ENCODE measurements at places on chromosomes 16 and 17.

- no peak for DNase-seq
Observed at GRCh38 chr17:8123695-8124349, at the start of gene HES7. Gene HES7 (minus strand): TSS chr17:8124106. CDS start chr17:8124084, 22 bp downstream.

DNA sequence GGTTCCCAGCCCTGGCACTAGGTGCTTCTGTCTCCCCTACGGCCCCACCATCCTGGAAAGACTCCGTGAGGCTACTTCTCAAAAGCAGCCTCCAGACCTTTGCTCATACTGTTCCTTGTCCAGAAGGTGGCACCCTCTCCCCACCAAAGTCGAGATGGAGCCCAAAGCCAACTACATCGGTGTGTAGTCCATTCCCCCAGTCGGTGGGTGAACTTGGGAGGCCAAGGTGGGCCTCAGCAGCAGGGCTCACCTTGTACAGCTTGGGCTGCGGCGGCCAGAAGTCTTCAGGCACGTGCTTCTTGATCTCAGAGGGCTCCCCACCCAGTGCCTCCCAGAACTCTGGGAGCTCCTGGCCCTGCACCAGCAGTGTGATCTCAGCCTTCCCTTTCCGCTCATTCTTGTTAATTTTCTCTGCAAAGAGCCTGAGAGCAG lies 10.2 kb downstream of the FLII start:
- DNase-seq = no peak

- no peak for DNase-seq
Observed at GRCh38 chr17:82871056-82871775, 31.4 kb upstream of the ZNF750 start.

- no peak for DNase-seq
Observed at GRCh38 chr16:8967132-8967821, 3.6 kb upstream of the USP7 start.

DNA sequence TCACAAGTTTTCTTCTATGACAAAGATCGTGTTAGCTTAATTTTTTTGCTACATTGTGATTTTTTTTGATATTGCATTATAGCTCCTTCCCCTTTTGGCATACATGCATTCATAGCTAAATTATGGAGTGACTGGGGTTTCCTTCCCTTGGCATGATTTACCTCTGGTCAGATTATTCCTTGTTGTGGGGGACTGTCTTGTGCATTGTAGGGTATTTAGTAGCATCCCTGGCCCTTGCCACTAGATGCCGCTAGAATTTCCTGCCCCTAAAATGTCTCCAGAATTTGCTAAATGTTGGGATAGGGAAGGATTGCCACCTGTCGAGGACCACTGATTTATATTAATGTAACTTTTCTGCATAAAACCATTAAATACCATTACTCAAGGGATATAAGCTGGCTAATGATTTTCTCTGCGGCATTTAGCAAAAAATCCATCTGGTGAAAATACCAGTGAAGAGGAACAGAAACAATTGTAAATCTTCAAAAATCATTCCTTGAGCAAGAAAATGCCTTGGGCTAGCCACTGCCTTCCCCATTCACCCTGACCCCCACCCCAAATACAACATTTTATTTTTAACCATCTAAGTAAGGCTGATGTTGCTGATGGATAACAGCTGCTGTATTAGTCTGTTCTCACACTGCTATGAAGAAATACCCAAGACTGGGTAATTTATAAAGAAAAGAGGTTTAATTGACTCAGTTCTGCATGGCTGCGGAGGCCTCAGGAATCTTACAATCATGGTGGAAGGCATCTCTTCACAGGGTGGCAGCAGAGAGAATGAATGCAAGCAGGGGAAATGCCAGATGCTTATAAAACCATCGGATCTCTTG lies 195.2 kb downstream of the MAP2K6 start:
- no peak for DNase-seq

GRCh38 chr17:9050801-9051401 lies 29.6 kb downstream of the NTN1 start:
- no peak for DNase-seq

DNA sequence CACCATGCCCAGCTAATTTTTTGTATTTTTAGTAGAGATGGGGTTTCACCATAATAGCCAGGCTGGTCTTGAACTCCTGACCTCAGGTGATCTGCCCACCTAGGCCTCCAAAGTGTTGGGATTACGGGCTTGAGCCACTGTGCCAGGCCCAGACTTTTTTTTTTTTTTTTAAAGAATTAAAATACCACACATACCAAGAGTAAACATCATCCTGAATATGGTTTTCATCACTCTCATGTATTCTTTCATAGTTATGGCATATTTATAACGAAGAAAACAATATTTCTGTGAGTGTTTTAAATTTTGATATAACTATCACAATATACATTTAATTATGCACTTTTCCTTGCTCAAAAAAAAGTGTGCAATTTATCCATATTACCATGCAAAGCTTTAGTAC lies 48.2 kb downstream of the MARVELD3 start:
- DNase-seq = no peak

DNA sequence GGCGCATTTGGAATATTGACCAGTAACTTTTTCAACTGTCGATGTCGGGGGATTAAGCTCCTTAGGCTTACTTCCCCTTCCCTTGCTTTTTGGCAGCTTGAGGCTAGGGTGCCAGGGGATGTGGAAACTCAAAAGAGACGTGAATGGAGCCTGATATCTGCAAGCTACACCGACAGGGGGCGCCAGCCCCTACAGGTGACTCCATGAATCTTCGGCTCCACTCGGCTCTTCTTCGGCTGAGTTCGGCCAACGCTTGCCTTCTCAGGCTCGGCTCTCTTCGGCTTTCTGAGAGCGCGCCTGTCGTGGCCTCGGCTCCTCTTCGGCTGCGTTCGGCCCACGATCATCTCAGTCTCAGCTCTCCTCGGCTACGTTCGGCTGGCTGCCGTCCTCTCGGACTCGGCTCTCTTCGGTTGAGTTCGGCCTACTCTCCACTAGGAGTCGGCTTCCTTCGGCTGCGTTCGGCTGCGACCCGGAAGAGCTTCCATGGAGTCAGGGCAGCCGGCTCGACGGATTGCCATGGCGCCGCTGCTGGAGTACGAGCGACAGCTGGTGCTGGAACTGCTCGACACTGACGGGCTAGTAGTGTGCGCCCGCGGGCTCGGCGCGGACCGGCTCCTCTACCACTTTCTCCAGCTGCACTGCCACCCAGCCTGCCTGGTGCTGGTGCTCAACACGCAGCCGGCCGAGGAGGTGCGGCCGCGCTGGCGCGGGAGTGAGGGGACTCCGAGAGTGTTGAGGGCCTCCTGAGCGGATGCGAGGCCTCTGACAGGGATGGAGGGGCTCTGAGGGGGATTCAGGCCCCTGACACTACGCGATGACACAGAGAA lies at the start of gene ERCC4:
Gene ERCC4 (plus strand): TSS at position 472 of the 827 bp plus-strand sequence. CDS start 12 bp downstream, at position 484.
- peak; percentile 99 for DNase-seq

DNA sequence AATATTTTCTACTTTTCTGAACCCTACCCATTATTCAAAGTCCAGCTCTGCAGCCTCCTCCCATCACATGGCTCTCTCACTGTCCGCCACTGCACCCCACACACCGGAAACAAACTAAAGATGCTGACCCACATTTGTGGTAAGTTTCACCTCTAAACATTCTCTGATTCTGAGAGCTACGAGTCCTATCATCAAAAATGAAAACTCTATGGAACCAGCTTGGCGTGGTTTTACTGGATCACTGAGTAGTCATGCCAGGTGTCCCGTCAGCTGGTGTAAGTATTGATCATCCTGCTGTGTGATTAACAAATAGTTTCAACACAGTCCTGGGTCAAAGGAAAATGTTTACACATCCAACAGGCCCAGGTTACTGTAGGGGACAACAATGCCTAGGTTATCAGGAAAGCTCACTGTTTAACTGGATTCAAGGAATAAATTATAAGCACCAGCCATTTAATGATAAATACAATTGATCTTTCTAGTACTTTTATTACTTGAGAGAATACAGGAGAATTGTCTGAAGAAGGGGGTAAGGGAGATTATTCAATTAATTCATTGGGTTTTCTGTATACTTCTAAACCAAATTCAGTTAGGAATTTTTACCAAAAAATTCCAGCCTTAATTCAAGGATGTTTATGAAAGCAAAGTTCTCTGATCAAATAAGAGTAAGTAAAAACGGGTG lies 33.9 kb downstream of the CYTH1 start:
- DNase-seq = no peak
